ENCODE measurements at places on chromosomes 11 and 22.
A peak's percentile ranks its signal among the peaks of the same experiment; 100 is the strongest.

GRCh38 chr11:65796726-65797601, 10.1 kb downstream of the OVOL1 start:
- DNase-seq, result no peak

DNA sequence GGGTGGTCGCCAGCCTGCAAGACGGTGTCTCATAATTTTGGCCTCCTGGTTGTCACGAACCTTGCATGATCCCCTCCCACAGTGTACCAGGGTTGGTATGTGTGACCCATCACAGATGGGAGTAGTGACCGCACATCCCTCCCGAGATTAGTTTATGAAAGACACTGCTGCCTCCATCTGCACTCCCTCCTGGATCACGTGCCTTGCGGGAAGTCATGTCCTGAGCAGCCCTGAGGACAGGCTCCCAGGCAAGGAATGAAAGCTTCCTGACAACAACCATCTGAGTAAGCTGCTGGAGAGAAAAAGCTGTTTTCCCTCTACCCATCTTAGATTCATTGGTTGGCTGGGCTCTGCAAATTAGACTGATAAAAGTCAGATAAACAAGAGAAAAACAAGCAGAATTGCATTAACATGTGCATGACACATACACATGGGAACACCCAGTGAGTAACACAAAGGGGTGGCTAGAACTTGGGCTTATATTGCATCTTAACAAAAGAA, 14.4 kb upstream of the PAMR1 start:
- DNase-seq, result no peak

DNA sequence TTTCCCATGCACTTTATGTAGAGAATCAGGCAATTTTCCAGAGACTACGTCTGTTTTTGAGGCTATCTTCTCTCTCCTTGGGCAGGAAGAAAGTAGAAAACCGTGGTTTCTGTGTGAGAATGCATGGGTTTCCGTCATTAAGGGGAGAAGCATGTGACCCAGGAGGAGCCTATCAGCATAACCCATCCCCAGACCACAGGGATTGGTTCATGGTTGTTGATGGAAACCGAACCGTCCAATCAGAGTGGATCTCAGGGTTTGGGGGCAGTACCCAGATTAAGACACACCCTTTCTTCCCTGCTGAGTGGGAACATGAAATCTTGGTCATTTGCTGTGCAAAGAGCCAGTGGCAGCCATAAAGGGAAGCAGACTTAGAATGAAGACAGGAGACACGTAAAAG, 517.8 kb downstream of the MN1 start:
- no peak for DNase-seq

DNA sequence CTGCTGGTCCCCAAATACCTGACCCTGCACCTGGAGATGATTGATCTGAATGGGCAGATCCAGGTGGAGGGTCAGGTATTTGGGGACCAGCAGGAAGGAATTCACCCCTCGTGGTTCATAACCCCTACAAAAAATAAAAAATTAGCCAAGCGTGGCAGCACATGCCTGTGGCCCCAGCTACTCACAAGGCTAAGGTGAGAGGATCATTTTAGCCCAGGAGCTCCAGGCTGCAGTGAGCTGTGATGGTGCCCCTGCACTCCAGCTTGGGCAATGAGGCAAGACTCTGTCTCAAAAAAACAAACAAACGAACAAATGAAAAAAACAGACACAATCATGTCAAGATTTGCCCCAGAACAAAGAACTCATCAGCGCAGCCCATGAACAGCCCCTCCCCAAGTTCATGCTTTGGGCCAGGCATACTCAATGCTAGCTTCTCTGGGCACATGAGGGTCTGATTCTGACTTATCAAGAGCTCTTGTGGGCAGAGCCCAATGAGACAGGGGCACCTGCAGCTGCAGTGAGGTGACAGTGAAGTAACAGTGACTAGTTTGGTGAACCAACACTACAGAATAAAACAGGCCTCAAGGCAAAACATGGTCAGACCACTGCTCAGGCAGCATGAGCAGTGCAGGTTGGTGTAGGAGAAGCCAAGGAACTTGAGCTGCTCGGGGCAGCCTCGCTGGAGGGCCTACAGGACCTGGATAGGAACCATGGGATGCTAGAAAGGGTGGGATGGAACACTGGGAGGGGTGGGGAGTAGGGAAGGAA, 10.2 kb upstream of the FCHSD2 start:
- no peak for DNase-seq

GRCh38 chr11:23278121-23278520, 417.8 kb upstream of the CCDC179 start:
- no peak for DNase-seq

- DNase-seq, result peak; percentile 4
These were observed 298.3 kb downstream of the NTM start for GRCh38 chr11:131668500-131669400.

GRCh38 chr11:128391811-128392210, 195.5 kb downstream of the ETS1 start:
- DNase-seq, result no peak

DNA sequence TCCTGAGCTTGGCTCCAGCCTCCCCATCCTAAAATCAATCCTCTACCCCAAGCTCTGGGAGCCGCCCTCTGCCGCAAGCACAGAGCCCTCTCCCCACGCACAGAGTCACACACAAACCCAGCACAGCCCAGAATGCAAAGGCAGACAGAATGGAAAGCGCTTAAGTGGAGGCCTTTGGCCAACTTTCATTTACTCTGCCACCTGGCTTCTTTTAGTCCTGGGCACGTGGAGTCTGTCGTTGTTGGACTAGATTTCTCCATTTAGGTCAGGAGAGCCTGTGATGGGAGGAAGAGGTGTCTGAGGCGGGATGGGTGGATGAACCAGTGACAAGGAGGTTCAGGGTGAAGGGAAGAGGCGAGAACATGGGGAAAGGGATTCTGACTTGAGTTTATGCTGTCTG, 191.7 kb downstream of the DSCAML1 start:
- no peak for DNase-seq

- no peak for DNase-seq
These were observed 81.9 kb downstream of the LRRC32 start for GRCh38 chr11:76588455-76589325.

DNA sequence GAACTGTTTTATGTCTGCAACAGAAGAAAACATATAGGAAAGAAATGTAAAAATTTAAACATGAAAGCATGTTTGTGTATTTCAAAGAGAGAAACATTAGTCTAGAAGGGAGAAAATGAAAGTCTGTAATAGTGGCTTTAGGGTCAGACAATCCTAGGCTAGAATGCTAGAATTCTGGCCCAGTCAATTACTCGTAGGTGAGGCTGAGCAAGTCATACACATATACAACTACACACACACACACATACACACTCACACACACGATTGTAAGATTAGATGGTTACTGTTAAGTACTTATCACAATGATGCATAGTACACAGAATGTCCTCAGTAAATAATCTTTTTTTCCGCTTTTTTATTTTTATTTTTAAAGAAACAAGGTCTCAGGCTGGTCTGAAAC, 37.7 kb upstream of the PCF11 start:
- no peak for DNase-seq

GRCh38 chr11:26676641-26677040, 45.2 kb downstream of the SLC5A12 start:
- DNase-seq, result no peak

DNA sequence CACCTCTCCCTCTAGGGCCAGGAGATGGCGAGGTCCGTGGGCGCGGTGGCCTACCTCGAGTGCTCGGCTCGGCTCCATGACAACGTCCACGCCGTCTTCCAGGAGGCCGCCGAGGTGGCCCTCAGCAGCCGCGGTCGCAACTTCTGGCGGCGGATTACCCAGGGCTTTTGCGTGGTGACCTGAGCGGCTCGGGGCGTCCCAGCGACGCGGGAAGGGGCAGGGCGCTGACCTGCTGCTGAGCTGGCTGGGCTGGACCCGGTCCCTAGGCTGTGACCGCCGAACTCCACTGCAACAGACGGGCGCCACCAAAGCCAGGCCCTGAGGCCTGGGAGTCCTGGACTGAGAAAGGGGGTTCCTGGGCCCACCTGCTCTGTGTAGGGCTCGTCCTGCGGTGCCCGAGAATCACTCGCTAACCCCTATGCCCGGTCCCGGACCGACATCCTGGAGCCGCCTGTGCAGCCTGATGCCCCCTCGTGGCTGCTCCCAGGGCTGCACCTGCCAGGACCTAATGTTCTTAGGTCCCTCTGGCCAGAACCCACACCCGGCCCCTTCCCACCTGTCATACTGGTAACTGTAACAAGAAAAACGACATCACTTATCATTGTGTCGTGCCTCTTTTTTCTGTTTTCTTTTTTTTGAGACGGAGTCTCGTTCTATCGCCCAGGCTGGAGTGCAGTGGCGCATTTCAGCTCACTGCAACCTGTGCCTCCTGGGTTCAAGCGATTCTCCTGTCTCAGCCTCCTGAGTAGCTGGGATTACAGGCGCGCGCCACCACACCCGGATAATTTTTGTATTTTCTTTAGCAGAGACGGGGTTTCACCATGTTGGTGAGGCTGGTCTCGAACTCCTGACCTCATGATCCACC, 15.0 kb downstream of the RHOD start:
- peak; percentile 50 for DNase-seq

- no peak for DNase-seq
These were observed 10.2 kb downstream of the ANKK1 start for GRCh38 chr11:113397821-113398220.

DNA sequence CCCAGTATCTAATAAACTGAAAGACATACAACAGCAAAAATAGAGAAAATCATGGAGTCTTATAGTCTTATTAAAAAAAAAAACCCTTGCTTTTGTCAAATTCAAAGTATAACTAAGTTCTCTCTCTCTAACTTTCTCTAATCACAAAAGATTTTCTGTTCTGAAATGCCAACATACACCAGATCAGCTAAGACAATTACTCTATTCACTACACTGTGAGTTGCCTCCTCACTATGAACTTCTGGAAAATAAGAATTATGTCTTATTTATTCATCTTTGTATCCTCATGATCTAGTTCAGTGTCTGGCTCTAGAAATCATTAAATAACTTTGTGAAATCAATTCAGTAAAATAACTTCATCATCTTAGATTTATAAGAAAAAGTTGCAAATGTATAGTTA, 12.7 kb downstream of the FAM76B start:
- no peak for DNase-seq

GRCh38 chr11:4671741-4672140, 25.9 kb downstream of the OR51E2 start:
- no peak for DNase-seq

DNA sequence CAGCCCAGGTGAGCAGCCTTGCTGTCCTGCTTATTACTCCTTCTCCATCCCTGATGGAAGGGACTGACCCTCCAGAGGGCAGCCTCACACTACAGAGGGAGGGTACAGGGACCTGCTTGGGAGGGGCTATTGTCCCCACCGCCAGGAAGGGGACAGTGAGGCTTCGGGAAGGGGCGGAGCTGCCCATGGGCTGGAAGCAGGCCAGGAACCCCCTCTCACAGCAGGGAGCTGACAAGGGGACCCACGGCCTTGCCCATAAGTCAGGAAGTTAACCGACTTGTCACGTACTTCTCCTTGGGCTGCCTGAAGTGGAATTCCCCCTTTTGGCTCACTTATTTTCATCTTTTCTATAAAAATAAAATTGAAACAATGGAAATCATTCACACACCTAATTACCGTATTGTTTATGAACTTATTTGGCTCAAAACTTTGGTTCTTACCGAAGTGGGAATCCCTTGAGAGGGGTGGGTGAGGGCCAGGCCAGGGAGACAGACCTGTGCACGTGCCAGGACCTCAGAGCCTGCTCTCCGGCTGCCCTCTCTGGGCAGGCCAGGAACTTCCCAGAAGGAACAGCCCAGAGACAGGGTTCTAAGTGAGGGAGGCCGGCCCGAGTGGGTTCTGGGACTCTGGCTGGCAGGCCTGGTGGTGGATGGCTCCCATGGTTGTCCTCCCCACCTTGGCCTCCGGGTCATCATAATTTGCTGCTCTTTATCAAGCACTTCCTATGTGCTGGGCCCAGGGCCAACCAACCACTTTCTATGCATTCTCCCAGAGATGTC, 5.8 kb downstream of the MGAT3 start:
- no peak for DNase-seq

- DNase-seq, result no peak
These were observed 3.2 kb upstream of the CREBZF start for GRCh38 chr11:85668157-85668556.

DNA sequence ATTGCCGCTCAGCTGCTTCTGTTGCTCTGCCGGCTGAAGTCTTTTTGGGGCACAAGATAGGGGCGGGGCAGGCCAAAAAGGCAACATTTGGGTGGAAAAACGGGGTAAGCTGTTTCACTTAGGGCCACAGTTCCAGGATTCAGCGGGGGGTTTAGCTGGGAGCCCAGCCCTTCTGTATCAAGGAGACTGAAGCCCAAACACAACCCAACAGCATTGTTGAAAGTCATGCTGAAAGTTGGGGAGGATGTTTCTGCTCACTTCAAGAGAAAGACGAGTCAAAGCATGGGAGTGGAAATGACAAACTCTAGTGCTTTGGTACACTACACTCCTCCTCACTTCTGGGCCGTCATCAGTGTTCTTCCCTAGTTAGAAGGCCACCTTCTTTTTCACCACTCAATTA, 56.1 kb upstream of the GNAZ start:
- no peak for DNase-seq

GRCh38 chr11:35633827-35634423, 15.7 kb downstream of the FJX1 start:
- no peak for DNase-seq

GRCh38 chr22:37239336-37240239, 4.5 kb downstream of the RAC2 start:
- DNase-seq, result no peak

- DNase-seq, result no peak
These were observed 2.6 kb upstream of the LTBP3 start for GRCh38 chr11:65560555-65561418.

- DNase-seq, result no peak
These were observed 53.6 kb downstream of the BCR start for GRCh38 chr22:23233752-23234408.

DNA sequence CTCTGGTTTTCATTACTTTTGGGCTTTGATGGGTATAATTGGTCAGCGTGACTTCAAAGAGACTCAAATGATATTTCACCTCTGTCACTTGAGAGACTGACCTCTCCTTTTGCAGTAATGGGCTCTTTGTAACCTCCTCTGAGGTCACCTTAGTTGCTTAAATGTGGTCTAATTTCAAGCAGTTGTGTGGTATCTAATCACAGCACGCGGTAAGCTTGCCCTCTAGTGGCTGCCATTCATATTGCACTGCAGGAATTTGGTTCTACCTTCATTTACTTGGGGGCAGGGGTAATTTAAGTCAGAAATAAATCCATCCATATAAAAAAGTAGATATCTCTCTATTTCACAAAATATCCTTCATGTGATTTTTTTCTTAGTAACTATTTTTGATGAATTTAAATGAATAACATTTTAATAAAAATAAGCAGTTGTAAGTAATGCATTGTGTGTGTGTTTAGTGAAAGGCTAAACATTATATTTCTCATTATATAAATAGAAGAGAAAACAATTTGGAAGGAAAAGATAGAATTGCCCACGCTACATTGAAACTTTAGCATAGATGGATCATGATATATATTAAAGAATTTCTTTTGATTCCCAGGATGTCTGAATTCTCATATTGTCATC, 55.0 kb upstream of the ANO3 start:
- DNase-seq, result no peak

GRCh38 chr11:65425971-65426838, 3.6 kb downstream of the NEAT1 start:
- DNase-seq, result no peak
